ENCODE measurements at places on chromosomes 3 and 15.
A peak's percentile ranks its signal among the peaks of the same experiment; 100 is the strongest.

DNA sequence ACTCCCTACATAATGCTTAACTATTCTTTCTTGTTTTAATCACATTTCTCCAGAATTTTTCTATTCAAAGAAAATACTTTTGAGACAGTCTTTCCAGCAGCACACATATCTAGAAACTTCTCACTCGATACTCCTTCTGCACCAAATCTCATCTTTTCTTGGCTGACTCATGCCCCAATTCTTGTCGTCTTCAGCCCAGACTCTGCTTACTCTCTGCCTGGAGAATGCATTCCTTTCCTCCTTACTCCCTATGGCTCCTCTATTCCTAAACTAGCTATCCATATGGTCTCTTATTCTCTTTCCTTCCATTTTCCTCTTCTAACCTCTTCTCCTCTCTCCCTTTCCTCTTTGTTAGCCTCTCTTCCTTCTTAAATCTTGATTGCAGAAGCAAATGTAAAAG is 158.7 kb downstream of the GBE1 start:
- DNase-seq: no peak
- H3K27ac ChIP-seq: no peak overlapping the region
- no peak overlapping the region for H3K4me3 ChIP-seq

- no peak overlapping the region for H3K27ac ChIP-seq
- no peaks in the 10 kb centered on the region for H3K36me3 ChIP-seq
Observed at GRCh38 chr3:108406661-108407206, 103.7 kb downstream of the MYH15 start.

DNA sequence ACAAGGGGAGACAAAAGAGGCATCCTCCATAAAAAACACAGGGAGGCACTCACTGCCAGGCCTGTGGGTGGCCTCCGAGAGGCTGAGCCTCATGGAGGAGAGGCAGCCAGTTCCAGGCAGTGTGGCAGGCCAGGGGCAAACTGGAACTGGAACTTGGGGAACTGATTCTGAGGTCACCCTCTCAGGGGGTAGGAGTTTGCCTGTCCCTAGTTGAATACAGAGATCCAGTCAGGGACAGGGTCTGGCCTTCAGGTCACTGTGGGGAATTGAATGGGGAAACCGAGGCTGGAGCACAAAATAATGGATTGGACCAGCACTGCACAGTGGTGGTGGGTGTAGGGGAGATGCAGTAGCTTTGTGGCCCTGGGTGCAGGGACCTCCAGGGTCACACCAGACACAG is 58.7 kb downstream of the TPRA1 start:
- H3K27ac ChIP-seq: no peak overlapping the region
- H3K4me3 ChIP-seq: no peak overlapping the region
- H3K27me3 ChIP-seq: peaks cover 4% of the 10 kb centered on the region
- no peak for DNase-seq
- no peaks in the 10 kb centered on the region for H3K36me3 ChIP-seq

DNA sequence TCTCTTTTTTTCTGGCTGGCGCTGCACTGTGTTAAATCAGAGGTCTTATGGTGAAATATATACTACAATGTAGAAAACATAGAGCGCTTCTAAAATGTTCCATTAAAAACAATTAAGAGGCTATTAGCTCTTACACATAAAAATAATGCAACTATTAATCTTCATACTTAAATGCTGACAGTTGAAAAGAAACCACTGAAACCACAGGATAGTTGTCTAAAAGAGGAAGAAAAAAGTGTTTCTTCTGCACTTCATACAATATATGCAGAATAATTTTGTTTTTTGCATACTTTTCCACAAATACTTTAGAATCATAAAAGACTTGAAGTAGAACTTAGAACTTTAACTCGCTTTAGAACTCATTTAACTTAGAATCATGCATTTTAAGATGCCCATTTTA is 170.5 kb downstream of the PYDC2 start:
- no peaks in the 10 kb centered on the region for H3K27me3 ChIP-seq
- no peaks in the 10 kb centered on the region for H3K4me1 ChIP-seq
- no peak overlapping the region for H3K27ac ChIP-seq

DNA sequence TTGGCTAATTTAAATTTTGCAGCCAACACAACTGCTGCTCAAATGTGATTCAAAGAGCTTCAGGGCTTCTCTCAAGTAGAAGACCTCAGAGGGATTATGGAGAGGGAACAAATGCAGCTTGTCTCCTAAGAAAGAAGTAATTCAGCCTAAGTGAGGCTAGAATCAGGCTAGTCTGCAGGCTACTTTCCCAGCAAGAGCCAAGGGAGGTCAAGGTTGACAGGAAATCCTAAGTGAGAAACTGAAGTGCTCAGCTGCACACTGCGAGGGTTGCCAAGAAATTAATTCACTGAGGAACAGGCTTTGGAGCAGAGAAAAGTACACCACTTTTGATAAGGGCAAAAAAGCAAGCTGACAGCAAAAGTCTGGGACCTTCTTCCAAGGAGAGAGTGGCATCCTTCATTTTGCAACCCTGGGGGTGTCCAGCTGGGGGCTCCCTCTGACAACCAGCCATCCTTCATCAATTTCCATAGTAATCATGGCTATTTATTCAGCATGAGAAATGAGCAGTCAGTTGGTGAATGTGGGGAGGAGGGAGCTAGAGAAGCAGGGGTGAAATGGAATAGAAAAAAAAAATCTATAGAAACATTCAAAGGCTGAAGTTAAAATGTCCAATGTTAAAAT is 646.4 kb upstream of the ADAMTS9 start:
- H3K4me3 ChIP-seq: no peak overlapping the region
- no peaks in the 10 kb centered on the region for H3K36me3 ChIP-seq
- DNase-seq: no peak

GRCh38 chr15:43085921-43086320 is 19.9 kb downstream of the UBR1 start:
- no peak for DNase-seq
- peaks cover 14% of the 10 kb centered on the region for H3K4me1 ChIP-seq
- no peak overlapping the region for H3K27ac ChIP-seq
- no peaks in the 10 kb centered on the region for H3K27me3 ChIP-seq
- no peak overlapping the region for H3K4me3 ChIP-seq

GRCh38 chr3:34155666-34156065 is 357.2 kb downstream of the PDCD6IP start:
- H3K4me1 ChIP-seq: no peaks in the 10 kb centered on the region
- H3K27ac ChIP-seq: no peak overlapping the region
- DNase-seq: no peak
- no peaks in the 10 kb centered on the region for H3K27me3 ChIP-seq

- H3K4me1 ChIP-seq: peaks cover 7% of the 10 kb centered on the region
- H3K27me3 ChIP-seq: peaks cover 13% of the 10 kb centered on the region
- H3K27ac ChIP-seq: no peak overlapping the region
- no peak overlapping the region for H3K4me3 ChIP-seq
Observed at GRCh38 chr15:82040862-82041261, 5.0 kb downstream of the MEX3B start.

DNA sequence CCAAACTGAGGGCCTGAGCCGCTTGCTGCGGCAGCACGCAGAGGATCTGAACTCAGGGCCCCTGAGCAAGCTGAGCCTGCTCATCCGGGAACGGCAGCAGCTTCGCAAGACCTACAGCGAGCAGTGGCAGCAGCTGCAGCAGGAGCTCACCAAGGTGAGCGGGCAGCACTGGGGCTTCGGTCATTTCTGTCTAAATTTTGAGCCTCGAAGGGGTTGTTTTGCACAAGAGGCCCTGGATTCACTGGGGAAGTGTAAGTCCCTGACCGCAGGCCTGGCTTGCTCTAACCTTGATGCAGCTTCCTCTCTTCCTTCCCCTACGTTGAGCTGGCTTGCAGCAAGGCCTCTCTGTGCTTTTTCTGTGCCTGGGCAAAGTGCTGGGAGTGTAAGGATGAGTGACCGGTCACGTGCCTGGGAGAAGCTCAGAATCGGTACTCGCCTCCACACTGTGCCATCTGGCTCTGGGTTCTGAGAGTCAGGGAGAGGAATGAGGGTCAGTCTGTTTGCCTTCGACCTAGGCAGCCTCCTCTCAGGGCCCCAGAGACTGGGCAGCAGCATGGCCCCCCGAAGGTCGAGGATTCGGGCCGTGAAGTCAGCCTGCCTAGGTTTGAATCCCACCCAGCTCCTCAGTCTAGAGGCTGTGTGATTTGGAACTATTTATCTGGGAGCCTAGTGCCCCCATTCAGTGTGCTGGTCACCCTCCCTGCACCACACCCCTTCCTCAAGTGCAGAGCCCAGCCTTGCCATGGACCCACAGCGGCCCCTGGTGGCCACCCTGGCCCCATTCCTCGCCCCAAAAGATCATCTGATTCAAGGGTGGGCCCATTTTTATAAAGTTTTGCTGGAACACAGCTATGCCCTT is 1.4 kb downstream of the FES start:
- H3K4me1 ChIP-seq: peaks cover 26% of the 10 kb centered on the region
- peak overlapping the region; percentile 62 for H3K27ac ChIP-seq
- peak; percentile 88 for DNase-seq
- H3K4me3 ChIP-seq: peak overlapping the region; percentile 30

- no peaks in the 10 kb centered on the region for H3K27me3 ChIP-seq
- H3K4me1 ChIP-seq: peaks cover 2% of the 10 kb centered on the region
- peaks cover 8% of the 10 kb centered on the region for H3K36me3 ChIP-seq
- H3K27ac ChIP-seq: no peak overlapping the region
Observed at GRCh38 chr3:20186600-20187004, 596 bp upstream of the SGO1 start.

- peaks cover 22% of the 10 kb centered on the region for H3K27me3 ChIP-seq
- H3K27ac ChIP-seq: no peak overlapping the region
- H3K36me3 ChIP-seq: no peaks in the 10 kb centered on the region
- DNase-seq: no peak
Observed at GRCh38 chr15:29518442-29518841, 248.8 kb upstream of the NSMCE3 start.

DNA sequence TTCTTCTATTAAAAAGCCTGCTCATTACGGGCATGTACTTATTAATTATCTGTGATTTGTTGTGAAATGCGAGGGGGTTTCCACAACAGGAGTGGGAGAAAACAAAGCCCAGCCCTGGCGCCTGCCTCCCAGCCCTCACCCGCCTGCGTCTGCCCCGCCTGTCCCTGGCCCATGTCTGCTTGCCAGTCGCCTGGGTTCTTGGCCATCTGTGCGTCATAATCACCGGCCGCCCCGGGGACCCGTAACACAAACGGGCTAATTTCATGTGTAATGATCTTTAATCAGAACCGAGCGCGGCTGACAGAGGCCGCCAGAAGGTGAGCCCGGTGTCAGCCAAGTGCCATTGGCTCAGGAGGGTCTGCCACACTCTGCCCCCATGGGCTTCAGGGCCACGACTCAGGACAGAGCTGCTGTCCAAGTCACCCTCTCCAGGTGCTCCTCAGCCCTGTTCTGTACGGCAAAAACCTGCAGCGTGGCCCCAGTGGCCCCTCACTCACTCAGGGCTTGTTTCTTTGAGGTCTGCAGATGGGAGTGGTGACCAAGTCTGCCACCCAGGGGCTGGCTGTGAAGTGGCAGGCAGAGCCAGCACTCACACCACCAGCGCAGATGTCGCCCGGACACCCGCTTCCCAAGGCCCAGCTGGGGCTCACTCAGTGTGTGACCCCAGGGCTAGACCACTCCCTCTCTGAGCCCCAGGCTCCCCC is 28.8 kb upstream of the TMEM115 start:
- DNase-seq: no peak
- no peaks in the 10 kb centered on the region for H3K4me1 ChIP-seq
- H3K27me3 ChIP-seq: no peaks in the 10 kb centered on the region
- no peaks in the 10 kb centered on the region for H3K36me3 ChIP-seq
- no peak overlapping the region for H3K4me3 ChIP-seq
- no peak overlapping the region for H3K27ac ChIP-seq

DNA sequence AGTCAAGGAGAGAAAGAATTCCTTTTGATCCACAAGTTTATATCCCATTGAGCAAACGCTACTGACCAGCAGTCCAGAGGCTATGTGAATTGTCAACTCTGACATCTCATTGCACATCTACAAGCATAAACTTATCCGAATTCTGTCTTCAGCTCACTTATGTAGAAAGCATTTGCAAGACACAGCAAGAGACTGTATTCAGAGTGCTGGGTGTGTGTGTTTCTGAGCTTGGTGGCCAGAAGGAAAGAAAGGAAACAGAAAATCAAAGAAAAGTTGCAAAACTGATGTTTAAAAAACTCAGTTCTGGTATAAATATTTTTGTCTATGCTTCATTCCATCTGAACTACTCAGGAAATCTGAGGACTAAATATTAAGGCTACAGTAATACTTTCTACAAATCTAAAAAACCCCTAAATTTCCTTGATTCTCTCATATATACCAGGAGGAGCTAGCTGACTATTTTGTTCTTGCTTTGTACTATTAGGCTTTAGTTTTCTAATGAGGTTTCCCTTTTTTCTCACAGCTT is 45.5 kb downstream of the LSAMP start:
- no peaks in the 10 kb centered on the region for H3K36me3 ChIP-seq
- no peaks in the 10 kb centered on the region for H3K27me3 ChIP-seq
- no peak overlapping the region for H3K27ac ChIP-seq
- H3K4me3 ChIP-seq: no peak overlapping the region
- no peaks in the 10 kb centered on the region for H3K4me1 ChIP-seq

GRCh38 chr3:63795438-63795837 is 23.7 kb upstream of the C3orf49 start:
- H3K36me3 ChIP-seq: no peaks in the 10 kb centered on the region
- H3K27me3 ChIP-seq: peaks cover 2% of the 10 kb centered on the region
- H3K4me3 ChIP-seq: no peak overlapping the region

DNA sequence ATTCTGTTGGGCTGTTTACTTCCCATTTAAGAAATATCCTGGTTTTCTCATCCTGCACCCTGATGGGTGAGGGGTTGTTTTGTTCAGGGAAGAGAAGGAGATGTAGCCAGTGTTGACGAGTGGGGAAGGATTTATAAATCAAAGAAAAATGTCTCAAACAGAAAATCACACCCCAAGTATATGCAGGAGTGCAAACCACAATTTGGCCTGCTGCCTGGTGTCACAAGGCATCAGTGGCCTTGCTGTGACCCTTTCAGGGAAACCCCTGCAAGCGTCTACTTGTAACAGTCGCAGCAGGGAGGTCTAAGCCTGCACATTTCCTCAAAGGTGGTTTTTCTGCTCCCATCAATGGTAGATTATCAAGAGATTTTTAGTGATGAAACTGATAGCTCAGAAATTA is 132.6 kb upstream of the LRRN1 start:
- H3K27me3 ChIP-seq: peaks cover 7% of the 10 kb centered on the region
- H3K4me3 ChIP-seq: no peak overlapping the region
- H3K36me3 ChIP-seq: no peaks in the 10 kb centered on the region
- no peak overlapping the region for H3K27ac ChIP-seq

GRCh38 chr3:190811775-190812480 is 50.6 kb downstream of the GMNC start:
- no peak overlapping the region for H3K4me3 ChIP-seq
- no peaks in the 10 kb centered on the region for H3K36me3 ChIP-seq
- peak; percentile 14 for DNase-seq
- H3K27ac ChIP-seq: no peak overlapping the region
- no peaks in the 10 kb centered on the region for H3K4me1 ChIP-seq

DNA sequence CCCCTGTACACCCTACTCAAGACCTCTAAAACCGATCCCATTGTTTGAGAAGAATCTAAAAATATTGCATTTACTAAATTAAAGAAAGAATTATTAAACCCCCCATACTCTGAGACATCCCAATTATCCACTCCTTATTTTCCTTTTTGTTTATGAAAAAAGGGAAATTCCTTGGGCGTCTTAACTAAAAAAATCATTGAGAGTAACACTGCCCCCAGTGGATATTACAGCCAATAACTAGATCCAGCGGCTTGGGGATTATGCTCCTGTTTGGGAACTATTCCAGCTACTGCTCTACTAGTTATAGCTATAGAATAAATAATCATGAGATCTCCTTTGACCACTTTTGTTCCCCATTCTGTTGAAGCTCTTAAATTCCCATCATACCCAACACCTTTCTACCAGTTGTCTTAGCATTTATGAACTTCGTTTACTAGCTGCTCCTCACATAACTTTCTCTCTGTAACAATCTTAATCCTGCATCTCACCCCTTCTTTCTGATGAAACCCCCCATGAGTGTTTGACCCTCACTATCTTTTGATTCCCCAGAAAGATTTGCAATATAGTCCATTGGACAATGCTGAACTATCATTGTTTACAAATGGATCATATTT is 12.7 kb upstream of the CFAP91 start:
- H3K27me3 ChIP-seq: peaks cover 3% of the 10 kb centered on the region
- no peaks in the 10 kb centered on the region for H3K4me1 ChIP-seq
- DNase-seq: no peak
- no peak overlapping the region for H3K27ac ChIP-seq
- H3K36me3 ChIP-seq: no peaks in the 10 kb centered on the region
